Mucosa of gallbladder (tissue), 1 donor: ENCODE measurements at places on chromosomes 2 and 18. TPM values are rescaled to one million over a fixed set of nuclear protein-coding genes. Genes with fewer than 3 reads are reported as not detected.

Gene LRATD1
- total RNA-seq, result 33.4 TPM

DNA sequence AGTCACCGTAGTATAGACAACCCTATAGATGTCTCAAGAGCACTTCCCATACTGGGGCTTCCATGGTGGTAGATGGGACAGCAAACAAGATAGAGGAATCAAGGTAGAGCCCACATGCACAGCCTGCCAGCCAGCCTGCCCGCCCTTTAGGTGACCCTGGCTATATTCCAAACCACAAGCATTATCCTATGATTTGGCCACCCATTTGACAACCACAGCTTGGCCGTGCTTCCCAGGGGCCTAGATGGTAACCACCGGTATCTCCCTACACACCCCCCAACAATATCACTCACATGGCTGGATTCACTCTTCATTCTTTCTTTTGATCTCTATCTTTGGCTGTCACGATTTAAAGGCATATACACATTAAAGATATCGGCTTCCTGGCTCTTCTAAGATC lies 85.3 kb downstream of the CDK15 start:
- no peak for DNase-seq

Gene SPP2
- not detected for total RNA-seq

GRCh38 chr2:146544701-146545100 lies 1300.1 kb upstream of the ACVR2A start:
- no peak for DNase-seq

DNA sequence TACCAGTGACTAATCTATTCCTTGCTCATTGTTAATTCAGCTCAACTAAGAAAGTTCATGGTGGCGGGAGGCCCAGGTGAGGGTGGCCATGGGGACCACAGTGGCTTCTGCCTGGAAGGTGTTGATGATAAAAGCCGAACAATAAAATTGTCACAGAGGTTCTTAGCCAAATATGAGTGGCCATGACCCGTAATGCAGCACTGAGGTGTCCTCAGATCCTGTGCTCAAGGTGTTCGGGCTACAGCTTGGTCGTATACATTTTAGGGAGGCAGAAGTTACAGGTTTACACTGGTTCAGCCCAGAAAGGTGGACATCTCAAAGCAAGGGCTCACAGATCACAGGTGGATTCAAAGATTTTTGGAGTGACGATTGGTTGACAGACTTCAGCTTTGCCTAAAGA lies 98.5 kb upstream of the SNTG2 start:
- DNase-seq, result no peak

Gene OSR1
- 4.9 TPM for total RNA-seq

- DNase-seq, result peak; percentile 69
Measured at GRCh38 chr2:173159791-173160463, 84.3 kb downstream of the MAP3K20 start.
